ENCODE measurements at places on chromosomes 13 and 19.

DNA sequence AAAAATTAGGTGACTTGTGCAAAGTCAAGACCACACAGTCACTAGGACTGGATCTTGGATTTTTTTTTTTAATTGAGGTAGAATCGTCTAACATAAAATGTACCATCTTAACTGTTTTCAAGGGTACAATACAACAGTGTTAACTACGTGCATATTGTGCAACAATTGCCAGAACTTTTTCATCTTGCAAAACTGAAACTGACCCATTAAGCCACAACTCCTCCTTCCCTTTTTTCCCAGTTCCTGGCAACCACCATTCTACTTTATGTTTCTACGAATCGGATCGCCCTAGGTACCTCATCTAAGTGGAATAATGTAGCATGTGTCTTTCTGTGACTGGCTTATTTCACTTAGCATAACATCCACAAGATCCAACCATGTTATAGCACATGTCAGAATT is 37.5 kb upstream of the POMP start:
- DNase-seq: peak; percentile 68

- DNase-seq: no peak
These were observed 2.2 kb upstream of the USPL1 start for GRCh38 chr13:30615481-30615865.

GRCh38 chr13:27795718-27796019 is 3.4 kb downstream of the GSX1 start:
- no peak for DNase-seq

DNA sequence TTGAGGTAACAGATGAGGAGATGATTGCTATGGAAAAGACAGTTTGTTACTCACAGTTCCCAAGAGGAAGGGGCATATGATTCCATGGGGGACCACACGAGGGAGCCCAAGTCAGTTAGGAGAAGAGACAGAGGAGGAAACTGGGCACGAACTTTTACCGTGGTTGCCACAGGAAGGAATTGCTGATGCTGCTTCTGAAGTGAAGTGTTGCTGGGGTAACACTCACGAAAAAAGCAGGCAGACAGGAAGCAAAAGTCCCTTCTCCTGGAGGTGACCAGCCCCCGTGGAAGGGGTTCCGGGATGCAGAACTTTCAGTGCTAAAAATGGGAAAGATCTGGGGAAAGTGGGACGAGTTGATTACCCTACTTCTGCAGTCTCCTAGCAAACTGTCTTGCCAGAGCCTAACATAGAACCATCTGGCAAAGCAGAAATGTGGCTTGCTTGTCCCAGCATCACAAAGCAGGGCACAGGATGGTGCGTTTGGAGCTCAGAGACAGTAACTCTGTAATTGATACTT is 35.4 kb upstream of the MAP3K10 start:
- DNase-seq: no peak

DNA sequence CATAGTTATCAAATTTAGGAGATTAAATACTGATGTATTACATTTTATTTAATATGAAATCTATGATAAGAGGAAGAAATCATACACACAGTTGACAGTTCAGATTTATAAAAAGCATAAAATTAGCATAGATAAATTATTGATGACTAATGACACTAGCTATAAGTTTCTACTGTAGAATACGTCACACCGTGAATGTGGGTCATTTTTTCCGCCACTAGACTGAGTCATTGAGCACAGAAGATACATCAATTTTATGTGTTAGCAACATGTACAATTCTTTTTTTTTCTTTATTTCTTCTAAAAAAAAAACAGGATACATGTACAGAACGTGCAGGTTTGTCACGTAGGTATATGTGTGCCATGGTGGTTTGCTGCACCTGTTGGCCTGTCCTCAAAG is 22.2 kb downstream of the AP2S1 start:
- DNase-seq: no peak

DNA sequence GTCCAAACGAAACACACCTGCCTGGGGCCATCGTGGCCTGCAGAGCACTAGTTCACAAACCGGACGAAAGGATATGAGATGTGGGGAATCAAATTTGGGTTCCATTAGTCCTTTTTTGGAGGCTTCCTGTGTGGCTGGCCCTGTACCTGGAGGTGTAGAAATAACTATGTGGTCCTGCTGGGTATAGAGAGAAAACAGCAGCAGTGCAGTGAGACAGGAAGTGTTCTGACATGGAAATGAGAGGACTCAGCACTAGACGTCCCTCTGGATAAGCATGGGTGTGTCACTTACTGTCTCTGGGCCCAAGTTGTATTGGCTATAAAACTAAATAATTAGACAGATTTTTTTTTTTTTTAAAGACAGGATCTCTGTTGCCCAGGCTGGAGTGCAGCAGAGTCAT is 12.3 kb downstream of the KDELR1 start:
- no peak for DNase-seq

DNA sequence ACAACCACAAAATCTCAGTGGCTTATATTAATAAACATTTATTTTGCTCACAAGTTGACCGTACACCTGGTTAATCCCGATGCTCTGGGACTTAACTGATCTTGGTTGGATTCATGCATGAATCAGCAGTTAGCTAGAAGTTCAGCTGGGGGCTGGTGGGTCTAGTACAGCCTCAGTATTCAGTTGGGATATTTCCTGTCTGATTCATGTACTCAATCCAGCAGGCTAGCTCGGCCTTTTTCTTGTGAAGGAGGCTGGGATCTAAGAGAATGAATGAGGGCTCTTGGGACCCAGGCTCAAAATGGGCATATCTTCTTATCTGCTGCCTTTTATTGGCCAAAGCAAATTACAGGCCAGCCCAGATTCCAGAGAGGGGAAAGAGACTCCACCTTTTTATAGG is 178.8 kb downstream of the KCTD12 start:
- no peak for DNase-seq

DNA sequence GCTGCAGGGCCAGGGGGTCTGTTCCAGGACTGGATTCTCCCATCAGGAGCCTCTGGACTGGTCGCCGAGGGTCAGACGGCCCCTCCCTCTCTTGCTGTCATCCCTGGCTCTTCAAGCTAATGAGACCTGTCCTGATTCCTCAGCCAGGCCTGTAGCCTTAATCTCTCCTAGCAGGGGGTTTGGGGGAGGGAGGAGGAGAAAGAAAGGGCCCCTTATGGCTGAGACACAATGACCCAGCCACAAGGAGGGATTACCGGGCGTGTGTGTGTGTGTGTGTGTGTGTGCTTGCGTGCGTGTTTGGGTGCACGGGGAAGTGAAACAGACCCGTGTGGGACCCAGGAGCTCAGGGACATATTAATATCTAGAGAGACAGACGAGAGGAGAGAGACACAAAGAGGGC is 1.9 kb upstream of the CRX start:
- DNase-seq: no peak

GRCh38 chr19:18428173-18428786 is 9.1 kb downstream of the SSBP4 start:
- DNase-seq: no peak

Data from AML-193 (cell line).